EL (cell line): ENCODE measurements at places on chromosomes 11 and 22.

GRCh38 chr11:118610225-118610772 is 2.9 kb downstream of the PHLDB1 start:
- no peak for DNase-seq

- no peak for DNase-seq
Measured at GRCh38 chr11:86978247-86978646, 23.1 kb upstream of the FZD4 start.

- DNase-seq: no peak
Measured at GRCh38 chr11:11250470-11250869, 102.6 kb downstream of the CSNK2A3 start.

DNA sequence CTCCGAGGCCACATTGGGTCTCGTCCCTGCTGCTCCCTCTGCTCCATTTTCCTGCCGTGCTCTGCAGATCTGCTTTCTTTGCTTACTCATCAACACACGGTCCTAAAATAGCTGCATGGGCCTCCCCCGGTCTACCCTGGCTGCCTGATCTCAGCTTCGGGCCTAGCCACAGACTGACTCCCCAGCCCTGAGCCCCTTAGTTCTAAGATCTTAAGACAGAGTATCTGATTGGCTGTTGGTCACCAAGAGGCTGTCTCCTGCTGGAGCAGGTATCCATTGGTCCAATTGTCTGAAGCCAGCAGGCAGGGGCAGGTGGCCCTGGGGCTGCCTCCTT is 53.7 kb upstream of the NECTIN1 start:
- DNase-seq: no peak

DNA sequence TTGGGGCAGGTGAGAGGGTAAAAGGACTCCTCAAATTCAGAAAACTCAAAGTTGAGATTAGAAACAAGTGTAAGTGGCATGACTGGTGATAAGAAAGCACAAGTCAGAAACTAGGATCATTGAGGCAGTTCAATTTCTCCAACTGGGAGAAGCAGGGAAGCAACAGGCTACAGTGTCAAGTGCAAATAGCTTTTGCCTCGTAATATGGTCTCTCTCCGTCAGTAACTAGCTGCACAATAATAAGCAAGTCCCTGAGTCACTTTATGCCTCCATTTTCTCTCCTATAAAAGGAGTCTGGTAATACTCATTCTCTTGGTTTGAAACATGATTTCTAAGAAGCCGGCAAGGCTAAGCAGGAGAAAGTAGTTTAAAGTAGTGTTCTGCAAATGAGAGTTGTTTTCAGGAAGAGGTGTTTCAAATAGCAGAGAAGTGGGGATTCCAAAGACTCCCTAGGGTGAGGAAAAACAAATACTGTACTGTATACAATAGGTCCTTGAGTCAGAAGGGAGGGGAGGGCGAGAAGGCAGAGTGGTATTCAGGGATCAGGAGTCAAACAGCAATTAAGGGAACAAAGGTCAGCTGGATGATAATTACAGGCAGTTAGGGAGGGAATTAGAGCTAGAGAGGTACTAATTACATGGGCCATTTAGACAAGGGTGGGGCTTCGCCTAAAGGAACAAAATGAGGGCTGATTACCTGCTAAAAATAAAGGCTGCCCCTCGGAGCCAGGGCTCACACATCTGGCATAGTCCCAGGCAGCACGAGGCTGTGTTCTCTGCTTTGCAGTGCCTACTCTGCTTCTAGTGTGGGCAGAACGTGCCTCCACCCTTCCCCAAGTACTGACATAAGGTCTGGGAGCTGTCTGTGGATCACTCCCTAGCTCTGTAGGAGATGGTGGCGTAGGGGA is 96.0 kb upstream of the BDNF start:
- DNase-seq: no peak

GRCh38 chr11:114211444-114212121 is 84.6 kb upstream of the NNMT start:
- no peak for DNase-seq
